ENCODE measurements at places on chromosomes 5 and 9.

DNA sequence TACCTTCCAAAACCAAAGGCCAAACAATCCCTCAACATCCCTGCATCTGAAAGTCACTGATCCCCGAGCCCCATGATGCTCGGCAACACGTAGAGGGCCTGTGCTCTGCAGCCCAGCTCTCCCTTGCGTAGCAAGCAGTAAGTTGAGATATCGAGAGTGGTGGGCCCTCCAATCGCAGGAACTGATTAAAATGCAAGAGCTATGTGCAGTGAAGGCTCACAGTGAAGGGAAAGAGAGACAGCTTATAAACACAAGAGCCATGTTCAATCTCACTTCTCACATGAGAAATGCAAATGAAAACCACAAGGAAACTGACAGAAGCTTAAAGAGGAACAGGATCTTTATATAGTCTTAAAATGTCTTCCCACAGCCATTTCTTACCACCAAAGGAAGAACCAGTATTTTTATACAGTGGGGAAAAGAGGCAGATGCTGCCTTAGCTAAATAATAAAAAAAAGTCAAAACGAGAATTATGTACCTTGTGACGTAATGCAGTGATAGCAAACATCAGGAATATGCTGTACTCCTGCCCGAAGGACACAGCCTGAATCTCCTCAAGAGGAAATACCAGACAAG, 24.6 kb downstream of the TTF1 start:
- no peak for DNase-seq

DNA sequence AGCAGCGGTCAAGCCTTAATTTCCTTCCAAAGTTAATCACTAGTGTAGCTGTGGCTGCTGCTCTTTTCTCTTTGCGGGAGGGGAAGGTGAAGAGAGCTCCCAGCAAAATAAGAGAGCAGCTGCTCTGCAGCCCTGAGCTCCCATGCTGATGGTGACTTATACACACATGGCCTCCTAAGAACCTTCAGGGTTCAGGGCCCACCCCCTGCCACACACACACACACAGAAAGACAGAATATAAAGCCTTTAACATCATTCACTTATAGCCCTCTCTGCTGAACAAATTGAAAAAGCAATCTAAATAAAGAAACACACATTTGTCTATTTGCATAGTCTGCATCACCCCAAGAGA, 43.6 kb downstream of the GAS1 start:
- DNase-seq: no peak

- DNase-seq: no peak
Observed at GRCh38 chr9:88494983-88495721, 39.8 kb upstream of the NXNL2 start.

GRCh38 chr9:27453860-27454553, 70.1 kb upstream of the IFNK start:
- no peak for DNase-seq

- DNase-seq: no peak
Observed at GRCh38 chr5:151924564-151925301, at the start of gene GLRA1. Gene GLRA1 (minus strand): TSS chr5:151924851. CDS start chr5:151924549, 302 bp downstream.

DNA sequence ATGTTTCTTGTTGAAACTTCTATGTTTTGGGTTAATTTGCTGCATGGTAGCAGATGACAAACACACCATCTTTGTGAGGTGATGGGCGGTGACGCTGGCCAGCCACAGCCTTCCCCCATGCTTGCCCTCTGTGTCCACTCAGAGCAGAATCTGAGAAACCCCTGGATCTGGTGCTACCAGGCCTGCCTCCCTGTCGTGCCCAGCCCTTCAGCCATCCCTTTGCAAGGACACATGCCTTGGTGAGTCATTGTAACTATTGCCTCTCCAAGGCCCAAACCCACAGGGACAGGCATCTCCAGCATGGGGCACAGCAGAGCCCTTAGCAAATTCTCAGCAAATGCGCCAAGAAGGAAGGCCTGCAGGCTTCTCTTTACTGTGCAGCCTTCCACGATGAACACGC, 48.1 kb upstream of the FCN1 start:
- peak; percentile 20 for DNase-seq

DNA sequence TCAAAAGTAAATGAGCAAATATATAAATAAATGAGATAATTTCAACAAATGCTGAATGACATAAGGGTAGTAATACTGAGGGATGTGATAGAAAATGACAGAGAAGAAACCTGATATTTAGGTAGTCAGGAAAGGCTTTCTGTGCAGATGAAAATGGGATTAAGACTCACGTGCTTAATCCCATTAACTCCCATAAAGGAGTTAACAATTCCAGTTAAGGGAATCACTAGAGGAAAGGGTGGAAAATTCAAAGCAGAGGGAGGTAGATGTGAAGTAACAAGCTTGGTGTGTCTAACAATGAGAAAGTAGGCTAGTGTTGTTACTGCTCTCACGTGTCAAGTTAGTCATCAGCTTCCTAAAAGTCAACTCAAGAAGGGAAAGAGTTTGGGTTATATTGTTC, 90.5 kb upstream of the TRIM32 start:
- DNase-seq: no peak

DNA sequence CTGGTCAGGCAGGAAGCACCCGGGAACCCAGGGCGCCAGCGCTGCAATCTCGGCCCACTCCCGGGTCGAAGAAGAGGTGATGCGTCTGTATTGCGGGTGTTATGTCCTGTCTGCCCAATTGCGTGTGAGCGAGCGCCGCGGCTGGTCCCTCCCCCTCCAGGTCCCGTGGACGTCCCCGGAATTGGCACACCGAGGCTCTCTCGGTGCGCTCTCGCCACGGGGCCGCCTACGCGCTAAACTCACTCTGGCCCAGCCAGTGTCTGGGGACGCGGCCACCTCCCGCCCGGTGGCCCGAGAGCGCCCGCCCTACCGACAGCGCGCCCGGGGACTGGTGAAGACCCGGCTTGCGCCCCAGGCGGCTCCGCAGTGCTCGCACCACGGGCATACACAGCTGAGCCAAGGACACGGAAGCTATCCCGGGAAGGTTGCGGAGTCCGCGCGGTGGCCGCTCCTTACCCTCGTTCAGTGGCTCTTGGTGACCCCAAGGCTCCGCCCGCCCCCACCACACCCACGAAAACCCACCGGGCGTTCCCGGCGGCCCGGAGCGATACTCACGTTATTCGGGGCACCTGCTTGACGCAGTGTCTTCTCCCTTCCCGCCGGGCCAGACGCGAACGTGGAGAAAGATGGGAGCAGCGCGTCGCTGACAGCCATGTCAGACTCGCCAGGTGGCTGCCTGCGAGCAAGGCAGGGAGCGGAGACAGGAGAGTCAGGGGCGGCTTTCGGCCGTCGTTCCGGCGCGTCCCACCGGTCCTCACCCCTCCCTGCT, 1.0 kb downstream of the KLF4 start:
- peak; percentile 94 for DNase-seq

- DNase-seq: peak; percentile 51
Observed at GRCh38 chr9:113538701-113539430, 75.3 kb downstream of the RGS3 start.

- DNase-seq: no peak
Observed at GRCh38 chr5:159913048-159913447, 3.2 kb upstream of the ADRA1B start.

DNA sequence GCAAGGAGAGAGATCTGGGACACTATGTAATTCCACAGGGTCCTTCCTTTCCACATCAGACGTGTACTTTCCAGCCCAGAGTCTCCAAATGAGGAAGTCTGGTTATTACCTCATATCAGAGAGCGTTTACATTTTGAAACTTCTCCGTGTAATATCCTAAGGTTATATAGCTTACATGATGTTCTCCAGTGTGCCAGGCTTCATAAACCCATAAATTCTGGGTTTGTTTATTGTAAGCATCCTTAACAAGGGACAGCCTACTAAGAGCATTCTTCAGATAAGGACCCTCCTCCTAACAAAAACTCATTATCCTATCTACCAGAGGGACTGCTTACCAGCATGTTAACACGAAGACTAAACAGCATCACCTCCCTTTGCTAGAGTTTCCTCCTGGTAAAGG, 17.9 kb downstream of the SRFBP1 start:
- DNase-seq: no peak

DNA sequence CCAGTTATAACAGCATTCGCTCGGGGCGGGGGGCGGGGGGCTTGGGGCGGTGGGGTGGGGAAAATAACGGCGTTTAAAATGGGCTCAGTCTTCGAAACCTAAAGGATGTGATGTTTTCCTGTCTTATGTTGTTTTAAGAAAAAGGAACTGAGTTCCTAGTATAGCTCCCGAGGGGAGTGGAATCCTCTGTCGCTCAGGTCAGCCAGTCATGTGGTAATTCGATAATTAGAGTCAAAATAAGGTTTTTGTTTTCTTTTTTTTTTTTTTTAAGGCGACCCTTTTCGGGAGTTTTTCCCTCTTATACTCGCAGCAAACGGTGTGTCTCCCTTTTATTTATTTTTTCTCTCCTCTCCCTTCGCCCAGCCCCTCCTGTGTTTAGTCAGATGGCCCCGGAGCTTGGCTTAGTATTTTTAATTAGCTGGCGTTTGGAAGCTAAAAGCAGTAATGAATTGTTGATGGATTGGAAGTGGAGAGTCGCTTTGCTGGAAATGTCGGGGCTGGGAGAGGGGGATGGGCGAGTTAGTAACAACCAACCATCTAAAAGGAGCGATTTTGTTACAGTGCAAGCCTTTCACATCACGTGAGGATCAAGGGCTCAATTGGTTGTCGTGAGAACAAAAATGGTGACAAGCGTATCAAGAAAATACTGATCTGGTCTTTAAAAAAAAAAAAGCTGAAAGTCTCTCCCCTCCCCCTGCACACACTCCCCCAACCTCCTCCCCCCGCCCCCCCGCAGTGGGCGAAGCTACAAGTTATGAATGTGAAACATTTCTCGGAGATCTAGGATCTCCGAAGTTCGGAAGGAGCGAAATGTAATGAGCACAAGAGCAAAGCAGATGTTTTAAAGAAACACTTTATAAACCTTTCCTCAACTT, 714 bp upstream of the ZNF608 start:
- peak; percentile 90 for DNase-seq

DNA sequence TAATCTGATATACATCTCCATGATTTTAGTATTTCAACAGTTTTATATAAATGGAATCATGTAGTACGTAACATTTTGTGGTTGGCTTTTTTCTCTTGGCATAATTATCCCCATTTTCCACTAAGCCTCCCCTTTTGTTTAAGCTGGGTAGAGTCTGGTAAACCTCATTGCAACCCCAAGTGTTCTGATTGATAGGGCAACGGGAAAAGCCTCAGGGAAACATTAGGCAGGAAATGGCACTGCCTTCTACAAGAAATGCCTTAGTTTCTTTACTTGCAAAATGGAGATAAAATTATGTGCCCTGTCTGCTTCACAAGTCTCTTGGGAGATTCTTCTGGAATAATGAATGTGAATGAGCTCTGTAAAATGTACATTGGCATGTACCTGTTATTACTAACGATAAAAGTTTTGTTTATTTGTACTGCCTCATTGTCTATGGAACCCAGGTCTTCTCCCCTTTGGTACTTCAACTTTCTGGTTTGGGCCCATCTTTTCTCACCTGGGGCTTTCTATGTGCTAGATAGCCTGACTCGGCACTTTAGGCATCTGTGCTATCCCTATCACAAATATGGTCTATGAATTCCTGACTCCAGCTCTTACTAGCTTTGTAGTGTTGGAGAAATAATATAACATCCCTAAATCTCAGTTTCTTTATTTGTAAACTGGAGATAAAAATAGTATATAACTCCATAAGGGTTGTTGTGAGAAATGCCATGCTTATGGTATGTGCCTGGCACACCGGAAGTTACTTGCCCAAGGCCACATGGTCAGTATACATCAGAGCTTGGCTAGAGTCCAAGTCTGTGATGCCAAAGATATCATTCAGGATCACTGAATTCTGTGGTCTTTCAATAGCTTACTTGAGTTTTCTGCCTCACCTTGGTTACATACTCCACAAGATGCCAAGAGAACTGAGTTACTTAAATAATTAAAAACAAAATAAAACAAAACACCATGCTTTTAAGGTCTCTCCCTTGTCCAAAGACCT, 48.2 kb upstream of the ZNF169 start:
- DNase-seq: no peak

DNA sequence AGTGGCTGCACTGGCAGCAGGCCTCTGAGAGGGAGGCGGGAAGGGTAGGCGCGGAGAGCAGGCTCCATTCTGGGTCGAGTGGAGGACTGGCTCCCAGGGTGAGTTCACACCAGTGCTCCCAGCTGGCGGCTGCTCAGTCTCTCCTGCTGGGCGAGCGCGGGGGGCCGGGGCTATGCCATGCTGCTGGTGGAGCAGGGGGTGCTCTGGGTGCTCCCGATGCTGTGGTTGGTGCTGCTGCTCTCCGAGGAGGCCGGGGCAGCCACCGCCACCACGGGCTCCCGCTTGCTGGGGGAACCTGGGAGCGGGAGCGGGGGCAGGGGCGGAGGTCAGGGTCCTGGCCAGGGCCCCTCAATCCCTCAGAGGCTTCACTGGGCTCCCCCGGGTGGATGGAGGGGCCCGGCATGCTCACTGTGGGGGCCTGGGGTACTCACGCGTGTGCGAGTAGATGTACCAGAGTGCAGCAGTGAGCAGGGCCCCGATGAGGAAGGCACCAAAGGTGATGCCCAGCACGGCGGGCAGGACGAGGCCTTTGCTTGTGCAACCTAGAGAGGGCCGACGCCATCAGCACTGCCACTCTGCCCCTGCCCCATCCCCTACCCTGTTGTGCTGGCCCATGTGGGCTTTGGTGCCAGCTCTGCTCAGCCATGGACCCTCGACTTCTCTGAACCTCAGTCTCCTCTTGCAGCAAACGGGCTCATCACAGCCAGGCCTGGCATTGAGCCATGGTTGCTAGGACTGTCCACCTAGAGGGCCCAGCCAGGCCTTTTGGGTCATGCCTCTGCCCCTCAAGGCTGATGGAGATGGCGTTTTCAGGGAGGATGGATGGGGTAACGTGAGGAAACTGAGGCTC, 13.1 kb downstream of the FPGS start:
- no peak for DNase-seq

DNA sequence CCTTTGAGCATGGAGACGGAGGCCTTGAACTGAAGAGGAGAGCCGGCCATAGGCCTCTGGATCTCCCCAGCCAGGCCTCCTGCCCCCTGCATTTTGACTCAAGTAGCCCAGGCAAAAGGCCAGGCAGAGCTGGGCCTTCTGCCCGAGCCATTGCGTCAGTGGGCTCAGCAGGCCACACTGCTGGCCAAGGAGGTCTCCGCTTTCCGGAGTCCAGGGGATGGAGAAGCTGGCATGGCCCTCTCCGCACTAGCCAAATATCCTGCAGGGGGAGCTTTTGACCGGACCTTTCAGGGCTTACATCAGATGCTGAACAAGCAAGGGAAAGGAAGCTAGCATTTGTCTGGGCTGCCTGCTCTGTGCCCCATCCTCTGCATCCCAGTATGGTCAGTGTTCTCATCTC, 386.8 kb downstream of the TRIM36 start:
- DNase-seq: no peak

All from sigmoid colon (tissue), 7 donors.